T-cell (primary cell): ENCODE measurements at places on chromosomes 13 and 19.

DNA sequence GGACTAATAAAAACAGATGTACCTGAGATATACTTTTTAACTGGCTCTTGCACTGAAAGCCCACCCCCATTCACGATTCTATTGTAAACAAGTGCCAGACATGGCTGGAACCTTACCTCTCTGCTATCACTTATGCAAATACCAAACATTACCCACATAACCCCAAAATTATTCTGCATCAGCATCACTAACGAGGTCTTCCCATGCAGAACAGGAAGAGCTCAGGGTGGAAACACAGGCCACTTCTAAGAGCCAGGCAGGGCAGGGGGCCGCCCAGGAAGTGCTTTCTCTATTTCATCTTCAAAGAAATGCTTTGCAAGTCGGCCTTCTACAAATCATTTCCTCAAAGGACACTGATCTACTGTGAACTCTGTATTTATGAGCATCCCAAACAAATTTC, 7.3 kb downstream of the IRS2 start:
- DNase-seq: peak; percentile 55

DNA sequence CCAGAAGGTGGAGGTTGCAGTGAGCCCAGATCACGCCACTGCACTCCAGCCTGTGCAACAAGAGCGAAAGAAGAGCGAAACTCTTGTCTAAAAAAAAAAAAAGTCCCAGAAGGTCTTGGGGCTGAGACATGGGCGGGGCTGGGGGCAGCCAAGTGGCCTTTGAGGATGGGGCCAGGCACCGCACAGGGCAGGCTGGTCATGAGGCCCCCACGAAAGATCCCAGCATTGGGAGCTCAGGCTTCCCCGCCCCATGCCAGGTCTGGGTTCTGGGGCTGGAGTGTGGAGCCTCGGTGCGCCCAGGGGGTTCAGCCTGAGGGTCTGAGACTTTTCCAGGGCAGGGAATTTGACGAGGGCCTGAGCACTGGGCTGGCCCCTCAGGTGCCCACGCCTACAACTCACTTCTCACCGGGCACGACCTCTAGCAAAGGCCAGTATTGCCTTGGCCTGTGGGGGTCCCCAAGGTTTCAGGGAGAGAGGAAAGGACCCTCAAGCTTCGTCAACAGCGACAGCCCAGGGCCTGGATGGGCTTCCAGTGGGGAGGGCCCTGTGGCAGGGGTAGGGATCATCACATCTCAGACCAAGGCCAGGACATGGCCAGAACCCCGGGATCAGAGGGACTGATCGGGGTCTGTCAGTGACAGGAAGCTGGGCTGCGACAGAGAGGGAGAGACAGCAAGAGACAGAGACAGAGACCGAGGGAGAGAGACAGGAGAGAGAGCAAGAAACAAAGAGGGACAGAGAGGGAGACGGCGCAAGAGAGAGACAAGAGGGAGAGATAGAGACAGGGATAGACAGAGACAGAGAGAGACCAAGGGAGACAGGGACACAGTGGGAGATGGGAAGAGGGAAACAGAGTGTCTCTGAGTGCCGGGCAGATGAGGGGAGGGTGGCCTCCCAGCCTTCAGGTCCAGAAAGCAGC, 7.5 kb upstream of the MEX3D start:
- no peak for DNase-seq

DNA sequence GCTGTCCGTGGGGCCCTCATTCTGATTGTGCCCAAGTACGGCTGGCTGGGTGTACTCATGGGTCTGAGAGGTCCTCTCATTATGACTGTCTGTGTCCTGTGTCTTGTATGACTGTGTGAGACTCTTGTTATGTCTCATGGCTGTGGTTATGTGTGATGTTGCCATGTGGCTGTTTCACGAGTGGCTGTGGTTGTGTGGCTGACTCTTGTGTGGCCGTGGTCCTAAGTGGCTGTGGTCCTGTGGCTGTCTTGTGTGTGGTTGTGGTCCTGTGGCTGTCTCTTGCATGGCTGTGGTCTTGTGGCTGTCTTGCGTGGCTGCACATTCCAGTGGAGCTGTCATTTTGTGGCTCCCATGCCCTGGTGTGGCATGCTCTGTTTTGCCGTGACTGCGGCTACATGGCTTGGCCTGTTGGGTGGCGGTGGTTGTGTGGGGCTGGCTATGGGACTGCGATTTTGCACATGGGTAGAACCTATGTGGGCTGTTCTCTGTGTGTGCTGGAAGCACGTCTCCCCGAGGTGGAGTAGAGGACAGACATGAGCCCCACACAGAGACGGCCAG, 2.5 kb downstream of the LYL1 start:
- no peak for DNase-seq

GRCh38 chr19:27733551-27734266, 1479.2 kb downstream of the UQCRFS1 start:
- no peak for DNase-seq

GRCh38 chr19:38542040-38542439, 75.7 kb downstream of the MAP4K1 start:
- DNase-seq: no peak

DNA sequence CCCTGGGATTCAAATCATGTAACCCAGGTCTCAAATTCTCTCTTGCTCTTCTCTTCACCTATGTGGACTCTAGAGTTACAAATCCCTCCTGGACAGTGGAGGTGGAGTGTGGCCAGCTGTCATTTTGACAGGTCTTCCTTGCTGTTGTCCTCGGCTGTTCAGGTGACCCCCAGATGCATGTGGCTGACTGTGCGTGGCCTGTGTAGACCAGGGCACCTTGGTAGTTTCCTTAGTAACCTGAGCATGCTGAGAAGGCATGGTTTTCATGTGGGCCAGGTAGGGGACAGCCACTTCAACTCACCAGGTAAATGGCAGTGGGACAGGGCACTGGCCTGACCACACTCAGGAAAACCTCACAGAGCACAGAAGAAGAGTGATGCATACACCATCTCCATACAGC, 155.0 kb upstream of the TSHZ3 start:
- no peak for DNase-seq

GRCh38 chr13:32125221-32125689, 93.7 kb downstream of the FRY start:
- no peak for DNase-seq

DNA sequence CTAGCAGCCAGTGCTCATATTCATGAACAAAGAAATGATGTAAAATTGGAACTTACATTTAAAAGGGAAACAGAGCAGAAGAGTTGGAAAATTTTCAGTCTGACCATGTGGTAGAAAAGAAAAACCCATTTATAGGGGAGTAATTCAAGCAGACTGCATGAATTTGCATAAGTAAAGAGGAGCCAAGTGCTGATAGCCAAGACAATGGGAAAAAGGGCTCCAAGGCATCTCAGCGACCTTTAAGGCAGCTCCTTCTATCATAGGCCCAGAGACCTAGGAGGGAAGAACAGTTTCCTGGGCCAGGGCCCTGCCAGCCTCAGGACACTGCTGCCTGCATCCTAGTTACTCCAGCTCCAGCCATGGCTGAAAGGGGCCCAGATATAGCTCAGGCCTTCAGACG, 7.5 kb downstream of the DNAJC3 start:
- no peak for DNase-seq

- no peak for DNase-seq
These were observed 9.5 kb downstream of the RASL11A start for GRCh38 chr13:27280009-27280656.

DNA sequence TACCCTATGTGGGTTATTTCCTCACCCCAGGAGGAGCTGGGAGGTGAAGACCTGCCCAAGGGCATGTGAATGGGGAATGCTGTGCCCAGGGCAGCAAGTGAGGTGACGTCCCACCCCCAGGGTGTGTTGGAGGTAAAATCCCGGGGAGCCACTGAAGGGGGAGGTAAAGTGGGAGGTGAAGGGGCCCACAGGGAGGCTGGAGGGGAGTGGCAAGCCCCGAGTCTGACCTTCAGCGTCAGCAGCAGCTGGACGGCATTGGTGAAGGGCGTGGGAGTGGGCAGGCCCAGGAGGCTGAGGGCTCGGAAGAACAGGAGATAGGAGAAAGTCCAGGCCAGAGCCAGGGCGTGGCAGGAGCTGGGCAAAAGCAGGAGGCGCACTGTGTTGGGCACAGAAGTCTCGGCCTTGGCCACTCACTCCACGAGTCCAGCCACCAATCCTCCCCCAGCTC, 2.4 kb downstream of the MBOAT7 start:
- no peak for DNase-seq

DNA sequence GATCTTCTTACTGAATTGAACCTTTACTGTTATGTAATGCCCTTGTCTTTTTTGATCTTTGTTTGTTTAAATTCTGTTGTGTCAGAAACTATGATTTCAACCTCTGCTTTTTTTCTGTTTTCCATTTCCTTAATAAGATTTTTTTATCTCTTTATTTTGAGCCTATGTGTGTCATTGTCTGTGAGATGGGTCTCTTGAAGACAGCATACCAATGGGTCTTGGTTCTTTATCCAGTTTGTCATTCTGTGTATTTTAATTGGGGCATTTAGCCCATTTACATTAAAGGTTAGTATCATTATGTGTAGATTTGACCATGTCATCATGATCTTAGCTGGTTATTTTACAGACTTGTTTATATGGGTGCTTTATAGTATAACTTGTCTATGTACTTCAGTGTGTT, 1803.3 kb downstream of the SLITRK5 start:
- no peak for DNase-seq

- DNase-seq: peak; percentile 37
These were observed 17.0 kb downstream of the KL start for GRCh38 chr13:33033051-33033812.

- no peak for DNase-seq
These were observed 316.9 kb downstream of the FGF9 start for GRCh38 chr13:21987793-21988192.

GRCh38 chr13:73870970-73871935, 263.0 kb downstream of the KLF12 start:
- DNase-seq: no peak

DNA sequence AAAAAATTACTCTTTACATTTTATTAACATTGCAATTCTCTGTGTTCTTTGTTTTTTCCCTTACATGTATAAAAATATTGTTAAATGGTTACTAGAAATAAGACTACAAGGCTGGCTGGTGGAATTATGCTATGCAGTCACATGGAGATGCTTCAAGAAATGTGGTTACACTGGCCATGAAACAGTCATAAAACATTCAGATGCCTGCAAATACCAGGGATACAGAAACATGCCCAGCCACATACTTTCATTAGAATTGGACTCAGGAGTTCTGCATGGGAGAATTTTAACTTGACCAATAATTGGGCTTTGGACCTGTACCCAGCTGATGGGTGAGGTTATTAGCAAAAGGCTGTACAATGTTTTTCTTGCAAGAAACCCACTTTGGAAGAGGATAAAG, 1407.7 kb upstream of the SLC10A2 start:
- DNase-seq: no peak

GRCh38 chr19:1312767-1313694, 27.4 kb downstream of the EFNA2 start:
- no peak for DNase-seq

- no peak for DNase-seq
These were observed 12.5 kb upstream of the SUPT20H start for GRCh38 chr13:37072024-37072423.

- no peak for DNase-seq
These were observed 47.9 kb downstream of the COL4A1 start for GRCh38 chr13:110258876-110259631.

- DNase-seq: no peak
These were observed 201.7 kb downstream of the ABCC4 start for GRCh38 chr13:95099541-95099940.

DNA sequence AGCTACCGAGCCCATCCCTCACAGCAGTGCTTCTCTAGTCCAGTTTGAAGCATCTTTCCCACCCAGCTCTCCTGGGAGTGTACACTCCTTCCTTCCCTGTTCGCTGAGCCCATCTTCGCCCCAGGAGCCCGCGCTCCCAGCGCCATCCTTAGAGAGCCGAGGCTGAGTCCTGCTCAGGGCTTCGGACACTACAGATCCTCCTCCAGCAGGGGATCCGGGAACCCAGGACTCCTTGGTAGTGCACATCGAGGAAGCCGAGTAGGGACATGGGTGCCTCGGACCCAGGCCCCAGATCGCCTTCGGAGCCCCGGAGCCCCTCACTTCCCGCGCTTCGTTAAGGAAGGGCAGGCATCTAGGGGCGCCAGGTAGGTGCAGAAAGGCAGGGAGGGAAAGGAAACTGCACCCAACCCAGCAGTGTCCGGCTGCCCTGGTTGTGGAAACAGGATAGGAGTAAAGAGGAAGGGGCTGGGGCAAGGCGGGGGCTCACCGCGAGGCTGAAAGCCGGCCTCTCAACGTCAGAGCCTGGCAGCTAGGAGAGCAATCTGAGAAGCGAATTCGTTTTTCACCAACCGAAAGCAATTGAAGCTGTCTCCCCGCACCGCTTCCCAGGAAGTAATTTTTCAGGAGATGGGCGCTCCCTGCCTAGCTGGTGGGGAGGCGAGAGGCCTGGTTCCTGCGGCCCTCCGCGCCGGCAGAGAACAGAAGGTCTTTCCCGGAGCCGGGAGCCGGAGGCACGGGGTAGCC, 1.0 kb downstream of the PDX1 start:
- no peak for DNase-seq

GRCh38 chr13:114043421-114044053, 69.7 kb upstream of the C13orf46 start:
- DNase-seq: peak; percentile 47

DNA sequence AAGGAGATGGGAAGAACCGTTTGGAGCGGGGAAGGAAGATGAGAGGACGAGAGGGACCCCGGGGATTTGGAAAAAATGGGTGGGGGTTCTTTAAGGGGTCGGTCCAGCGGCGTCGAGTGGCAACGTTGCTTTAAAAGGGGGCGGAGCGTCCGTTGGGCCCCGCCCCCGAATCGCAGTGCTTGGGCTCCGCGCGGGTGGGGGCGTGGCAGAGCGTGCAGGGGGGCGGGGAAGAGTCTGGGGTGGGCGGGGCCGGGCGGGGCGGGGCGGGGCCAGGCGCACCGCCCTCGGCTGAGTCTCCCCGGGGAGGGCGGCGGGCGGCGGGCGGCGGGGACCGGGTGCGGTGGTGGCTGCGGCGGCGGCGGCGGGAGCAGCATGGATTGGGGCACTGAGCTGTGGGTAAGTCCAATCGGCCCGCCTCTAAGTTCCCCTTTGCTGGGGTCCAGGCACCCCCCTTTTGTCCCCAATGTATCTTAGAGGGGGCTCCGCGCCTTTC, at the start of gene TRIP10:
TRIP10 (plus strand) TSS at position 291 of the 493 bp plus-strand sequence; CDS start at position 373, 82 bp downstream.
- DNase-seq: peak; percentile 89

DNA sequence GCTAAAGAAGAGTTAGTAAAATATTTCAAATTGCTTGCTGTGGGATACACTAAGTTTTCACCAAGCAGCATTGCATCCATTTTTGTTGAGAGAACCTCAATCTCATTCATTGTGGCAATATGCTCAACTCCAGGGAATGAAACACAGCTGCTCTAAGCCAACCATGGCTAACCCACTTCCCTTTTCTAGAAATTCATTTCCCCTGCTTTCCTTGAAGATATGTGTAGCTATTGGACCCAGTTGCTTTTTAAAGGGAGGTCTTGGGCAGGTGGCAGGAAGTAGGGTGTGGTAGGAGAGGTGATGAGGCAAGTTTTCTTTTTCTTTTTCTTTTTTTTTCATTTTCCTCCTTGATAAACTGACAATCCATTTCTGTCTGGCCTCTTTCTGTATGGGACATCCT, 452.2 kb downstream of the FGF14 start:
- no peak for DNase-seq

- peak; percentile 65 for DNase-seq
These were observed at the start of gene CADM4 for GRCh38 chr19:43639519-43640423. Gene CADM4 (minus strand): TSS chr19:43639850. CDS start chr19:43639790, 60 bp downstream.

GRCh38 chr19:39196860-39197562, at the start of gene NCCRP1:
Gene NCCRP1 (plus strand): TSS chr19:39196964. CDS start chr19:39196983, 19 bp downstream.
- DNase-seq: no peak

GRCh38 chr19:28632371-28633080, 580.4 kb downstream of the UQCRFS1 start:
- no peak for DNase-seq

- DNase-seq: no peak
These were observed 124.5 kb upstream of the CSNK1A1L start for GRCh38 chr13:37229931-37230330.

- DNase-seq: no peak
These were observed 9.1 kb downstream of the TMEM150B start for GRCh38 chr19:55315956-55316525.

- no peak for DNase-seq
These were observed 224.2 kb upstream of the STARD13 start for GRCh38 chr13:33509642-33510229.
